ENCODE measurements at places on chromosomes 4 and X.

DNA sequence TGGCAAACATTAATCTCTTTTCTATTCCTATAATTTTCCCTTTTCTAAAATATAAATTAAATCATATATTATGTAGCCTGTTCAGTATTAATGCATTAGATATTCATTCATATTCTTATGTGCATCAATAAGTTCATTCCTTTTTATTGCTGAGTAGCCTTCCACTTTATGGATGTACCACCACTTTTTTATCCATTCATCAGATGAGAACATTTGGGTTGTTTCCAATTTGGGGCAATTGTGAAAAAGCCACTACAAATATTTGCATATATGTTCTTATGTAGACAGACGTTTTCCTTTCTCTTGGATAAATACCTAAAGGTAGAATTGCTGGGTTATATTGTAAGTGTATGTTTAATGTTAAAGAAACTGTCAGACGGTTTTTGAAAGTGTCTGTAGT is 79.4 kb upstream of the MAPK10 start:
- no peak for DNase-seq

DNA sequence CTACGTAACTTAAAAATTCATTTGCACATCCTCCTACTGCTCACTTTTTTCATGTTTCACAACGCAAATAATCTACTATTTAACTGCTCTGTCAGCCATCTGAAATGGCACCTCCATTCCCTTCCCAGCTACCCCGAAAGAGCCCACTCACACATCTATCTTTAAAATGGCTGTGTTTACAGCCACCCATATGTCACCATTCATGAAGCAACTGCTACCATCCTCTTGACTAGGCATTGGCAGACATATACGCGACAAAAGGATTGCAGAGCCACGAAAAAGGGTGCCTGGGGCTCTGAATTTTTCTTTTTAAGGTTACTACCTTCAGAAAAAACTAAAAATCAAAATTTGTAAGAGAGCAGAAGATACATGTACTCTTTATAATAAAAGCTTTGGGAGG is 11.5 kb downstream of the SH3RF1 start:
- DNase-seq: no peak

DNA sequence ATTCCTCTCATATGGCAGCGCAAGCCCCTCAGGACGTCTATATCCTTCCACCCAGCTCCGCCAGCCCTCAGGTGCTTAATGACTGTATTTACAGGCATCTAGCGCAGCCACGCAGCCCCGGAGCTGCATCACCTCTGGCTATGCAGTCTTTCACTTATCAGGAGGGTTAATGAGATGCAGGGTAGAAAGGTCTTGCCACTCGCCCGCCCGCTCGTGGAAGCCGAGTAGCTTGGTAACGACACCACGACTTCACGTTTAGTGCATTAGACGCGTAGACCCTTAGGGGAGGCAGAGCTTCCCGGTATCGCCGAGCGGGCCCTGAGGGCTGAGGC is 1.5 kb upstream of the SLC16A2 start:
- no peak for DNase-seq

DNA sequence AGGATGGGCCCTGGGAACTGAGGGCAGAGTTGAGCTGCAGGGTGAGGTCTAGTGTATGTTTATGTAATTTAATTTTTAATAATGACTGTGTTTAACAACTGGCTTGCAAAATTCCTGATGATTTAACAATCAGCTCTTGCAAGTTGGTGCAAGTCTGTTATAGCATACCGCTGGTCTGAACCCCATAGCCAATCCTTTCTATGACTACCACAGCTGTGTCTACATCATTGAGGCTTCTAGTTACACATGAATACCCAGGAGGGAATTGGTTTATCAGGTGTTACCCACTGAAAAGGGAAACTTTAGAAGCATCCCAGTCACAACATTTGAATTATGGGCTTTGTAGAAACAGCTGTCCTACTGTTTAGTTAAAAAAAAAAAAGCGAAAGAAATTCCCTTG is 38.3 kb downstream of the SUPT20HL1 start:
- DNase-seq: no peak

DNA sequence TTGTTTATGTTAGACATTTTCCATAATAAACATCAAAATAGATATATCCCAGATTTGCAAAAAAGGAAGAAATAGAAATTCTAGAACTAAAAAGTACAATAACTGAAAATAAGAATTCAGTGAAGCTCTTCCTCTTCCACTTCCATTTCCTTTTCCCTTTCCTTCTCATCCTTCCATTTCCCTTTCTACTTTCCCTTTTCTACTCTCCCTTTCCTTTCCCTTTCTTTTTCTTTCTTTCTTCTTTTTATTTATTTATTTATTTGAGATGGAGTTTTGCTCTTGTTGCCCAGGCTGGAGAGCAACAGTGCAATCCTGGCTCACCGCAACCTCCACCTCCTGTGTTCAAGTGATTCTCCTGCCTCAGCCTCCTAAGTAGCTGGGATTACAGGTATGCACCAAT is 30.6 kb upstream of the OPHN1 start:
- DNase-seq: no peak

GRCh38 chrX:8984231-8984630 is 49.7 kb downstream of the FAM9B start:
- DNase-seq: no peak
